ENCODE measurements at places on chromosomes 3 and 15.
A peak's percentile ranks its signal among the peaks of the same experiment; 100 is the strongest.

GRCh38 chr15:31081588-31082250, 19.8 kb downstream of the TRPM1 start:
- no peak for DNase-seq

GRCh38 chr15:96225642-96226259, 104.7 kb upstream of the NR2F2 start:
- DNase-seq: no peak

DNA sequence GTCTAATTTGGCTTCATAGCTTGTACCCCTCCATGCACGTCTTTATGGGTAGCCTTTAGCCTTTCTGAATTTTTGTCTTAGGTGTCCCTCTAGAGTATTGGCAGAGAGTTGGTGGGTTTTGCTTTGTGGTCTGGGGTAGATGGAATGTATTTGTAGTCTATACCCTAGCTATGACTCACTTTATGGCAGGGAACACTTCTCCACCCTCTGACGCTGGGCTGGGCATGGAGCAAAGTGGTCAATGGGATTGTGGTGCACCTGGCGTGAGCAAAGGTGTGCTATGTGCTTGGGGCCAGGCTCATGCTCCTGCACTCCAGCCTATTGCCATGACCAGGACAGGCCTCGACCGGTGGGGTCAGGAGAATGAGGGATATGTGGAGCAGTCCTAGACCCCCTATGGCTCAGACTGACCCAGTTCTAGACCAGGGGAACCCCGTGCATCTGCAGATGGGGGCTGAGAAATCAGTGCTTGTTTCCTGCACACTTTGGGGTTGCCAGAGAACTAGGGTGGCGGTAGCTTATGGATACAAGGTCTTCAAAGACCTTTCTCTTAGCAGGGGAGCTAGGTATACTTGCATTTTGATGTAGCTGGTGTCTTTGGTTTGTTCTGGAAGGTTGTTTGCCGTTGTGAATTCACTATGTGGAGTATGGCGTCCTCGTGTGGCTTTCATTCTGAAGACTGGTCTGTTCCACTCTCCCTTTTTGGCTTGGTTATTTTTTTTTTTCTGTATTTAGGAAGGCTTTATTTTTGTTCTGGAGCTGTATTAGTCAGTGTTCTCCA, 49.4 kb upstream of the RPL32 start:
- no peak for DNase-seq

- no peak for DNase-seq
Measured at GRCh38 chr3:147701195-147701594, 292.0 kb downstream of the ZIC1 start.

DNA sequence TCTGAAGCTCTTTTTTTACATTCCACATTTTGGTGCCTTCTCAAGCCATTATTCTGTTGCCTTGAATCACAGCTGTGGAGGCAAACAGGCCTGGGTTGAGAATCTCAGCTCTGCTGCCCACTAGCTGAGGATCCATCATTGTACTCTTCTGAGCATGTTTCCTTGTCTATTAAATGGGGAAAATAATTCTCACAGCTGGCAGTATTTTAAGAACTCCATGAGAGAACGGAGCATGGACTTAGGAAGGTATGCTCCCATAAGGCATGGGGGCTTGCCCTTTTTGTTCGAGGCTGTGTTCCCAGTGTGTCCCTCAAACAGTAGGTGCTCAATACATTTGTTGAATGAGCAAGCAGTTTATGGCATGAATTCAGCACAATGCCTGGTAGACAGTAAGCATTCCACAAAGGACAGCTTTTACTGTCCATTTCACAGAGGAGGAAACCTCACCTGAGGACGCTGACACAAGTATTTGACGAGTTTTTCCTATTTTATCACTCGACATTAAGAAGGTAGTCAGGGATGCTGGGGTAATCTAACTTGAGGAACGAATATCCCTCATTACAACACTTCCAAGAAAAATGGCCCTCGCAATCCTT, 2.1 kb upstream of the PTPRG start:
- no peak for DNase-seq

DNA sequence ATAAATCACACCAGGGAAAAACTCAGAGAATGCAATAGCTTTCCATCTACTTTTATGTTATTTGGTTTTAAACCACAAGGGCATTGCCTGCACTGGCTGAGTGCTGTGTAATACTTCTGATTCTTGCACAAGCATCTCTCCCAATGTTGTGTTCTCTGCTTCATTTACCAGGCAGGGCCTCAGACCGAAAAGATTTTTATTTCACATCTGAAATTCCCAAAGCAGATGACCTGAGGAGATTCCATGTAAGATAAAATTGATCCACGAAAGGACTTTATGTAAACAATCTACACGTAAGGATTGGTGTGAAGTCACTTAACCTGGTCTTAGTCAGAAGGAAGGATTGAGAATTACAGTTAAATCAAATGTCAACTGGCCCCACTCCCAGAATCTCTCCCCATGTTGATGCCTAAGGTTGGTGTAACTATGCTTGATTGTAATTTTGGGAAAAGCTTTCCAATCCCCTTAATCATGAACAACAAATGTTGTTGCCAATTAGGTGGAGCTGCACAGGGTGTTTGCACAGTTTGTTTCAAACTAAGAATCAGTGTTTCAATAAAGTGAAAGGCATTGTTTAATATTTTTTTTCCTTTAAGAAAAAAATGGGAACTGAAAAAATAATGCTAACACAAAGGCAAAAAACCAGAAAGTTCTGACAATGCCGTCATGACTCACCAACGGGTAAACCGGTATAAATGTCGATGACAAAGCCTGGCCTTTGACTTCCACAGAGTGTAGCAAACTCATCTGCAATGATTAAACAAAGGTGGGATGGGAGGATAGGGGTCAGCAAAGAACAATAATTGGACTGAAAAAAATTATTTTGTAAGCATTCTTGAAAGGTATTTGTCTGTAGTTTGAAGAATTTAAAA, 128.6 kb downstream of the DUT start:
- DNase-seq: no peak

- DNase-seq: no peak
Measured at GRCh38 chr3:2706144-2706835, 403.9 kb downstream of the IL5RA start.

- DNase-seq: no peak
Measured at GRCh38 chr3:9251055-9251786, 1.8 kb upstream of the SRGAP3 start.

DNA sequence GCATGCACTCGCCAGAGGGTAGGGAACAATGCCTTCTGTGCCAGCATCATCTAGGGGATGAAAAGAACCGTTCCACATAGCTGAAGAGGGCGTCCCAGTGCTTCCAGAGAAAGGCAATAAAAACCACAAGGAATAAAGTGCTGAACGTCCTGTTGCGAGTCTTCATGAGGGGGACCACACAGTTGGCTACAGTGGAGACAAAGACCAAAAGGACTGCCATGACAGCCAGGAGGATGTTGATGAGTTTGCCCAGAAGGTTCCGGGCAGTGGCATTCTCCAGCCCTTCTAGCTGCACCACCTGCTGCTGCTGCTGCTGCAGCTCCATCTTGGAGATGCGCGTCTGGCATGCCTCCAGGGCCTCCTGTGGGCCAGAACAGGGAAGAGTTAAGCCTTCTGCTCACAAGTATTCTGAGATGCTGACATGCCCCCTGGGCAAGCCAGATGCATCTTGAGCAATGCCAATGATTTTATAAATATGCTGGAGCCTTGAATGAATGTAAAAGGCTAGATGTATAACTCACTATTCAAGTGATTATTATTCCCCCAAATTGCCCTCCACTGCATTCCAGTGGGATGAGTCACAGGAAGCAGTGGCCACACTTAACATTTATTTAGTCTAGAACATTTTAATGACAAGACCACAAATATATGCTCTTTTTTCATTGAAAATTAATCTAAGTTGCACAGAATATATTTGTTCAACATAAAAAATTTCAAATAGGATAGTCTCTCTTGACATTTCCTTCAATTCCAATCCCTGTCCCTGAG, 45.1 kb upstream of the PLXND1 start:
- DNase-seq: no peak

- no peak for DNase-seq
Measured at GRCh38 chr3:38108649-38109579, 28.0 kb downstream of the ACAA1 start.

DNA sequence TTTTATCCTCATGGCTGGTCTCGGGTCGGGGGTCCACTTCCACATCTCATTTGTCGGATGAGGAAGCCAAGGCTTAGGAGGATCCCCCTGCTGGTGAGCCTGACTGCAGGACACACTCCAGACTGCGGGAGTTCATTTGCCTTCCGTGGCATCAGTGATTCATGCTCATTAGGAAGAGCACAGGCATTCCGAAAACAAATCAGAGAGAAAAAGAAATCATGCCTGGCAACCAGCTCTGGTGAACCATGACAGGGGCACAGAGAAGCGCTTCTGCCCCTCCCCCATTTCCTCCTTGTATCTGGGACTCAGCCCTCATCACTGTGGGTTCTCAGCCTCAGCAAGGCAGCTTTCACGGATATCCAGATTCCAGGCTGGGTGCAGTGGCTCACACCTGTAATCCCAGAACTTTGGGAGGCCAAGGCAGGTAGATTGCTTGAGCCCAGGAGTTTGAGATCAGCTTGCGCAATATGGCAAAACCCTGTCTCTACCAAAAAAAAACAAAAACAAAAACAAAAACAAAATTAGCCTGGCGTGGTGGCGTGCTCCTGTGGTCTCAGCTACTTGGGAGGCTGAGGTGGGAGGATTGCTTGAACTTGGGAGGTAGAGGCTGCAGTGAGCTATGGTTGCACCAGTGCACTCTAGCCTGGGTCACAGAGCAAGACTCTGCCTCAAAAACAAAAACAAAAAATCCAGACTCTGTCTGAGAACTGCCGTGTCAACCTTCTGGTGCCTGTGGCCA, 28.4 kb downstream of the IRAK2 start:
- DNase-seq: peak; percentile 42

DNA sequence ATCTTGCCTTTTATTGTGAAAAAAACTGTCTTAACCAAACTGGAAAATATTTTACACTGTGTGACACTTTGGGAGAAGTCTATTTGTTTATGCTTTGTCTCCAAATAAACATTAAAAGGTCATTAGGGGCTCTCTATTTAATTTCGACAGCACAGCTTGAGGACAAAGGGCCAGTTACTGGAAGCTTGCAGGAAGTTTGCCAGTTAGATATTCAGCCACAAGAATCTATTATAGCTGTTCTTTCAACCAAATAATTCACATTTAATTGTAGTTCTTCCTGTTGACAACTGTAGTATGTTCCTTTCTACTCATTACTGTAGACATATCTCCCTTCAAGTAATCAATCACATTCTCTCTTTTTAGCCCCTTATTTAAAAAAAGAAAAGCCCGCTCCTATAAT, 6.1 kb downstream of the CP start:
- no peak for DNase-seq

- DNase-seq: no peak
Measured at GRCh38 chr15:35477312-35478262, 68.4 kb downstream of the DPH6 start.

DNA sequence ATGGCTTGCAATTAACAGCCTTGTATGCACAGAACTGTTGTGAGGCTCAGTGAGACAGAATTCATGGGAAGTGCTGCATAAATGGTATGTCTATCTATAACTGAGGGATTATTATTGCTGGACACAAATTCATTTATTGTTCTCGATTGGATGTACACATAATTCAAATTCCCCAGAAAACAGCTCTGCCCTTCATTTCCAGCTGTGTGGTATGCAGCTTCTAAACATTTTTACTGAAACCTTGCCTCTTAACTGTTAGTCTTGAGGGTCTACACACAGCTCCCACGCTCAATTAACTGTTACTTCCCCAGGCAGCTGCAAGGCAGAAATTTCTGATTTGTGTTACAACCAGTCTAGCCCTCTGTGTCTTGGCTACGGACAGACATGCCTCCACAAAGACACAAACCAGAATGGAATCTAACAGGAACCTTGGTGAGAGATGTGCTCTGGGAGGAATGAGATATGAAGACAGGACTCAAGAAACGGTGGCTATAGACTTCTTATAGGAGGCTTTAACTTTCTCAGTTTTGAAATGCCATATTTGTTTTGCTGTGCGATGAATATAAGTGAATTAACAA, 139.7 kb upstream of the TBL1XR1 start:
- DNase-seq: no peak

- DNase-seq: no peak
Measured at GRCh38 chr3:195761123-195761566, 40.4 kb downstream of the MUC20 start.

GRCh38 chr3:193564012-193564411, 9.3 kb upstream of the ATP13A4 start:
- DNase-seq: no peak

DNA sequence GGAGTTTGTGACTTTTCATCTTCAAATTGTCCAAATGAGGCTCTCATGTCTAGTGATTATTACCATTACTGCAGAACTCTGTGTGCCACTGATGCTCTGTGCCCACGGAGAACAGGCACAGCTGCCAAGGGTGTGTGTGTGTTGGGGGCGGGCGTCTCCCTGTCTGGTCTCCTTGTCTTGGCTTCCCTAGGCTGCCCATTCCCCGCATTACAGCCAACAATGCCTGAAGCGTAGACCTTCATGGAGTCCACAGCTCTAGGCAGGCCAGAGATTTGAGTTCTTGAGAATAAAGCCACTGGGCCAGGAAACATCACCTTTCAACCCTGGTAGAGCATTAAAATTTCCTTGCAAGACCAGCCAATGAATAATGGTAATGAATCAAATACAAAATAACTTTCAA, 42.7 kb downstream of the CCNB2 start:
- DNase-seq: no peak

DNA sequence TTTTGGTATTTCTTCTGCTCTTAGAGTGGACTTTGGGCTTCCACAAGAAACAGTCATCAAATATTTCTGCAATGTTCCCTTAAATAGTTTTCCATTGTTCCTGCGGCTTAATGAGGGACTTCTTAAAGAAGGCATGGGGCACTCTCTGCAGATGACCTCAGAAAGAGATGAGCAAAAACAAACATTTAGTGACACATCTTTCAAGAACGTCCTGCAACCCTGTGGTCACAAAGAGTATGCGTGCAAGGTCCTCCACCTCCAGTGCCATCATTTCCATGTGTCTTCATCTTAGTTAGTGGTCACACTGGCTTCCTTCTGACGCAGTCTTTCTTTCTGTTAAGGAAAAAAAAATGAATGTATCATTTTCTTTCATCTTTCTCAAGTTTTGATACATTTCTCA, 56.2 kb downstream of the GREM1 start:
- no peak for DNase-seq

DNA sequence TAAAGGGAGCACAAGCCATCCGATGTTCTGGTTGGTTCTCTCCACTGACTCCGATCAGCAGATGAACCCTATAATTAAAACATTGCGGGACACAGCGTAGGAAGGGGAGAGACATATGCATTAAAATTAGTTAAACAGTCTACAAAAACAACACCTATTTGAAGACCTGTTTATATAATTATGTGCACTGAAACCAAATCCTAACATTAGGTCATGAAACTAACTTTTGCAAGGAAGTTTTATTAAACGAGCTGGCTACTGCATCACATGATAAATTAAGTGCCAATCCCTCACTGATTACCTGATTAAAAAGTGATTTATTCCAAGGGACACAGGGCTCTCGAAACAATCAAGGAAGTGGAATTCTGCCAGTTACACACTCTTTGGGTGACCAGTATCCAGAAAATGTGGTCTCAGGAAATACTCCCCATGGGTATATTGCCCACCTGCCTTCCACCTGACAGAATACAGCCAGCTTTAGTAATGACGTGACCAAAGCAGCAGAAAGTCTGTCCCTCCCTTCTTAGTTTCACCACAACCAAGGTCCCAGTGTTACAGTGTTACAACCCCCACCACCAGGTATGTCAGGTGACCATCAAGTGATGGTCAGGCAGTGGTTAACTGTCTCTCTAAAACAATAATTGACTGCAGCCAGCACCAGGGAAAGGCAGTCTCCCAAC, 69.5 kb downstream of the HERC1 start:
- no peak for DNase-seq
